ENCODE measurements at places on chromosomes 4 and X. TPM values are rescaled to one million over a fixed set of nuclear protein-coding genes. Genes with fewer than 3 reads are reported as not detected.

The ELOVL6 gene
- 22.1 TPM for total RNA-seq

The GPRASP1 gene
- 0.24 TPM for total RNA-seq

The NPY5R gene
- not detected for total RNA-seq

The RAB33B gene
- total RNA-seq = 2.9 TPM

The TMPRSS11A gene
- total RNA-seq = not detected

The MGAT4D gene
- not detected for total RNA-seq

The GABRG1 gene
- total RNA-seq = not detected

The FAAH2 gene
- total RNA-seq = 0.54 TPM

The AFP gene
- 3.2 TPM for total RNA-seq

The LDOC1 gene
- total RNA-seq = 98.1 TPM

The CXCL8 gene
- total RNA-seq = 6.0 TPM

The MFAP3L gene
- total RNA-seq = 4.8 TPM

The GYPE gene
- not detected for total RNA-seq

The TGIF2LX gene
- not detected for total RNA-seq

The JADE1 gene
- total RNA-seq = 29.1 TPM

The GRID2 gene
- total RNA-seq = not detected

The LEF1 gene
- total RNA-seq = 0.11 TPM

The FAM236C gene
- total RNA-seq = not detected

The FAT1 gene
- 125 TPM for total RNA-seq

The CABS1 gene
- total RNA-seq = not detected

The BEX2 gene
- 8.7 TPM for total RNA-seq

The CD40LG gene
- total RNA-seq = not detected

The TRAPPC2 gene
- 7.4 TPM for total RNA-seq

The CRLF2 gene
- 1.1 TPM for total RNA-seq

The SPANXA1 gene
- 0.24 TPM for total RNA-seq

The ZCCHC12 gene
- total RNA-seq = 0.21 TPM
